Chondrocyte (in vitro differentiated cells): ENCODE measurements at places on chromosomes 3 and 15. TPM values are rescaled to one million over a fixed set of nuclear protein-coding genes. Genes with fewer than 3 reads are reported as not detected.

- DNase-seq, result no peak
Observed at GRCh38 chr3:138472141-138472825, 37.9 kb downstream of the ESYT3 start.

The NMNAT3 gene
- total RNA-seq, result 2.0 to 2.7 TPM (median 2.0 TPM) in 3 replicates

The HDC gene
- not detected in 3 replicates for total RNA-seq

DNA sequence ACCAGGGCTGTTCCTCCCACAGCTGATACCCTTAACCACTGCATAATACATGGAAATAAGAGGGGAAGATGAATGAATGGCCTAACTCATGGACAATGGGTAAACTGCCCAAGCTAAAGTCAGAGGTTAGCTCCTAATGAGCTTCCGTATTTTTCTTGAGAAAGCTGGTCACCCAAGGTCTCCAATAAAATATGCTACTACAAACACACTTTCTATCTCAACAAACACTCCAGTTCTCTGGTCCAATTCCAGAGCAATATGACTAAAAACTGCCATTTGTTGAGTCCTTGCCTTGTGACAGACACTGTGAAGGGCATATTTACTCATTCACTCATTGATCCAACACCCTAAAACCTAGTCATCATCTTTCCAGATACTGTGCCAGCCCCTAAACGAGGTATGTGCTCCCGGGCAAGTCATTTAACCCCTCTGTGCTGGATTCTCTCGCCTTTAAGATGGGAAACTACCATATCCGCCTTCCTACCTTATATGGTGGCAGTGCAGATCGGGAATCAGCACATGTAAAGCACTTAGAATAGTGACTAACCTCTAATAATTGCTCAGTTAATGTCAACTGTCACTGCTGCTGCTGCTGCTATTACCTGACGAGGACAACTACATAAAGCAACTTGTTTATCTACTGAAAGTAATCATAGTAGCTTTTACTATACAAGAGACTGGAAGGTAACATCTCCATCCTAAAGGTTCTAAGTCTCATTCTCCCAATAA is 89.1 kb downstream of the XXYLT1 start:
- no peak for DNase-seq

GRCh38 chr15:55824857-55825613 is 82.1 kb upstream of the PRTG start:
- DNase-seq, result no peak

The ANKRD63 gene
- 0.25 to 1.1 TPM in 2 of 3 replicates, not detected in the other for total RNA-seq

The ABI3BP gene
- 8.9 to 166 TPM (median 10.2 TPM) in 3 replicates for total RNA-seq

DNA sequence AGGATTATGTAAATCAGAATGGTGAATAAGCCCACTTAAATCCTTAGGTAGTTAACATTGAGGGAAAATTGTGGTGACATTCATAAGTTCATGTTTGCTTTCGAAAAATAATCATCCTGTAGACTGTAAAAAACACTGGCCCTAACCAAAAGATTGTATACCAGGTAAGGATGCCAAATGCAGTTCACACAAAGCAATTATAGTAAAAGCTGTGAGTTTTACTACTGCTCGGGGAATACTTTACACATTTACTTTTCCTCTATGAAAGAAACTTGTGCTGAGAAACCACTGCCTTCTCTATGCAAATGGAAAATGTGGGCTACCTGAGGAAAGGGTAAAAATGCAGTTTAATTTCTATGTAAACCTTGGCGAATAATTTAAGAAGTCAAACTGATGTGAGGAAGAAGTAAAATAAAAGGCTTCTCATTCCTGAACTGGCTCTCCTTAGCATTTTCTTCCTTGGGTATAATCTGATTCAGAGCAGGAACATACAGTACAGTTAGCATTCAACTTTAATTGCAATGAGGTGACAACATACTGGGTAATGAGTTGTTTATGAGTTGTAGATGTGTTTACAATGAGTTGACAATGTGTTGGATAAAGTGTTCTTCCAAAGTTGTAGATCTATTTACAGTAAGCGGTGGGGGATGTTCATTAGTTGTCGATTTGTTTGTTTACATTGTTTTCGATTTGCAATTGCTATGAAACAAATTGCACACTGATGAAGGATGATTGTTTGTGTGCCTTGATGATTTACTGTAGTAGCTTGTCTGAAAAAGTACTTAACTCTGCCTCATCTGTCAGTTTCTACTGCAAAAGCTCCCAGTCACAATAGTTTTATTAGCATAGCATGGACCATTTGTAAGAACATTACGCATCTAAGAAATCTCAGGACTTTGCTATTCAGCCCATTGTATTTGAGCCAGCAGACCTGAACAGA is 453.0 kb upstream of the DPH6 start:
- no peak for DNase-seq

The CILP gene
- 0.17 to 0.22 TPM (median 0.21 TPM) in 3 replicates for total RNA-seq

- DNase-seq, result no peak
Observed at GRCh38 chr3:50994537-50994936, 319.8 kb downstream of the DOCK3 start.

GRCh38 chr3:171489348-171489747 is 29.1 kb upstream of the TNIK start:
- DNase-seq, result no peak

- no peak for DNase-seq
Observed at GRCh38 chr15:88797663-88798339, 5.4 kb upstream of the ACAN start.

- no peak for DNase-seq
Observed at GRCh38 chr15:69636169-69636915, 183.7 kb downstream of the RPLP1 start.

The PLA2G4D gene
- total RNA-seq, result not detected in 3 replicates

GRCh38 chr15:65757256-65757655 is 34.8 kb downstream of the DENND4A start:
- DNase-seq, result no peak

The PRRT3 gene
- total RNA-seq, result 3.9 to 7.6 TPM (median 3.9 TPM) in 3 replicates

- DNase-seq, result no peak
Observed at GRCh38 chr3:185595526-185595925, 9.4 kb downstream of the SENP2 start.

- no peak for DNase-seq
Observed at GRCh38 chr15:74170071-74170844, 3.3 kb upstream of the ISLR start.

DNA sequence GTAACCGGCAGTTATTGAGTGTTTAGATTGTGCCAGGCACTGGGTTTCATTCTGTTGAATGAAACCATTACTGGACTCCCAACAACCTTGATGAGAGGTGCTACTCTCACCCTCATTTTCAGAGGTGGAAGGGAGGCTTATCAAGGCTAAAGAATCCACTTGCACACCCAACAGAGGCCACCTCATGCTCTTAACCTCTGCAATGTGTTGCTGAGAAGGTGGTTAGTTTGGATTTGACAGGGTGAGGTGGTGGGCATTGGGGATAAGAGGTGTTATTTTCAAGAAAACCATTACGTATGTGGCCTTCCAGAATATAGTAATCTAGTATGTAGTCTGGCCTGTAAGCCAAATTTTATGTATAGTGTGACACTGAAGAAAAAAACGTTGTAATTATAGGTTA is 73.1 kb downstream of the FHIT start:
- no peak for DNase-seq
